ENCODE measurements at places on chromosomes 2 and 18.

- no peak for DNase-seq
Measured at GRCh38 chr2:1945819-1946218, 201.5 kb upstream of the PXDN start.

- peak; percentile 47 for DNase-seq
Measured at GRCh38 chr2:71530641-71531332, 77.4 kb downstream of the DYSF start.

GRCh38 chr2:18871430-18871829, 282.1 kb upstream of the NT5C1B start:
- DNase-seq = no peak

GRCh38 chr18:36464126-36464651, 166.7 kb downstream of the FHOD3 start:
- no peak for DNase-seq

DNA sequence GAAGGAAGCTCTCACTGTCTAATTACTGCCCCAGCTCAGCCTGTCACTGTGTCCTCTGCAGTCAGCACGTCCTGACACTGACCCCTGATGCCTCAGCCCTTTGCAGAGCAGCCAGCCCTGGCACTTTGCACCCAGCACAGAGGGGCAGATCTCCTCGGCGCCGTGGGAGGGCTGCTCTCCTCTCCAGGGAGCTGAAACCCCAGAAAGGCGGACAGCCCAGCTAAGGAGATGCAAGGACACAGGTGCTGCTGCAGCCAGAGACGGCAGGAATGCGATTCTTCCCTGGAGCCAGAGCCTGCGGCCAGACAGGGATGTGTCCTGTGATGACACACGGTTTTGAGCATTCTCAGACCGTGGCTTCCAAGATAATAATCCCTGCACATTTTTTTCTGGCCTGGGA, 34.5 kb upstream of the SIX3 start:
- DNase-seq = no peak

DNA sequence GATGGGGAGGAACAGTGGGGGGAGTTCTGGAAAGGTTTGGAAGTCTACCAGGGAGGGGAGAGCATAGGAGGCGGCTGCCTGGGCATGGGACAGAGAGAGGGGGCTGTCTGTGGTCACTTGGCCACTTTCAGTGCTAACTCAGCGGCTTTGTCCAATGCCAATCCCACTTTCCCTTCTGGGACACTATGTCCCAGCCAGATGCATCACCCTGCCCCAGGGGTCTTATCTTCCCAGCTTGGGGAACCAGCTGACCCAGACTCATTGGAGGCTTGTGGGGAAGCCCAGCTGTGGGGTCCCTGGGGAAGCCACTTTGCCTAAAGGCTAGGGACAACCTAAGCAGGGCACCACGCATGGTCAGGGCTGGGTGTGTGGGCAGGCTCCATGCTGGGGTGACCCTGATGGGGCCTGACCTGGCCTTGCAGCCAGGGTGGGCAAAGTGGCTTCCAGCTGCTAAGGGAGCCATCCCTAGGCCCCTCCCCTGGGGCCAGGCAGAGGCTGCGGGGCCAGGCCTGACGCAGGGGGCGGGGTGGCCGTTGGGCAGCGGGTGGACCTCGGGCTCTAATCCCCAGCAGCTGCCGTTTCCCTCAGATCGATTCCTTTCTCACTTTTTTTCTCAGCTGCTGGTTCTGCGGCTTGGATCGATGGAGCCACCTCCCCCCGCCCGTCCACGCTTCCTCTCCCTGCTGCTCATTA, 1.6 kb upstream of the ASIC4 start:
- DNase-seq = no peak

GRCh38 chr2:149645391-149645790, 57.8 kb upstream of the MMADHC start:
- DNase-seq = no peak

- DNase-seq = no peak
Measured at GRCh38 chr2:203824057-203824456, 43.5 kb upstream of the CTLA4 start.

GRCh38 chr2:223247136-223247535, 195.1 kb downstream of the KCNE4 start:
- DNase-seq = no peak

- no peak for DNase-seq
Measured at GRCh38 chr18:34866739-34867138, 156.6 kb downstream of the DTNA start.

DNA sequence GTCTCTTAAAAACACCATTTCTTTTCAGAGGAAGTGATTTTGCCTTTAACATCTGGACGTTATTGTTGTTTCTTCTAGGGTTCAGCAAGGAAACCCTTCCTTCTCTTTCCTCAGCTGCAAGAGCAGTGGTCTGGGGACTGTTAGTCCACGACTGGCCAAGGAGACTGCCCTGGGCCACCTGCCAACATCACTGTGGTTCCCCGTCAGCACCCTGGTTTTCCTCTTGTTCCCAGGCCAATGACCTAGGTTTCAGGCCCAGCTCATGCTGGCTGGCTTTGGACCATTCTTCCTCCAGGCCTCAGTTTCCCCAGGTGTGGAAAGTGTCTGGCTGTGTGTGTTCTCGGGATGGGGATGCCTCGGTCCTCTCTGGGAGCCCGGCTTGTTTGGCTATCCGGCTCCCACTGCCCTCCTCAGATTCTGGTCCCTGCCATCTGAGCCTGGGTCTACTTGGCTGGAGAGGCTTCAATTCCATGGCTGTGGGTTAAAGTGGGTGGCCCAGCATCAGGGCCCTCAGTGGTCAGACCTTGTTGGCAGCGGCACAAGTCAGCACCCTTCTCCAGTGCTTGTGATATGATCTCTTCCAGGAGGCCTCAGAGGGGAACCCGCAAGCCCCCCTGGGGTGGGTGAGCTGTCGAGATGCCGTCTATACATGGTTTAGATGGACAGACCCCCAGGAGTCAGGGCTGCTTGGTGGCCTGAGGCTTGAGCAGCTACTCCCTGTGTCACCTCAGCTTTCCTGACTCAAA, 234.3 kb upstream of the HS6ST1 start:
- no peak for DNase-seq

DNA sequence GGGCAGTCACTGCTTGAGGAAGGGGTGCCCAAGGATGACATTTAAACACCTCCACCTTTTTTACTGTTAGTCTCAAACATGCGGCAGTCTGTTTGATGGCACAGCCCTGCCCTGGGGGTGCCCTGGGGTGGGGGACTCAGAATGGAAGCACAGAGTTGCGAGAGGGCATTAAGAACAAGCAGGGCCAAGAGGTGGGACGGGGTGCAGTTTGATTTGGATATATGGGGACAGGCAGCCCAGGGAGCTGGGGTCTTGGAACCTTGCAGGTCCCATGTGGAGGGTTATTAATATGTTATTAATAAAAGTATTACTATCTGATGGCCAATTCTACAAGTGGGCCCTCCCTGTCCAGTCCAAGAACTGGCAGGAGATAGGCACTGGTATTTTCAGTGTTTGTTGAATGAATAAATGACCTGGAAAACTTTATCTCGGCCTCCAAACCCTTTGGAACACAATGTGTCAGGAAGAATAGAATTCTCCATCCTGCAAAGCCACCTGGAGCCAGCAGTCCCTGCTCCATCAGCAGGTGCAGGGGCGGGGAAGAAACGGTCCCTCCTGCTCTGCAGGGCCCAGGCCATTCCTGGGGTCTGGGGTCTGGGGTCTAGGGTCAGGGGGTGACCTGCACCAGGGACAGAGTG, 25.2 kb downstream of the SDC1 start:
- no peak for DNase-seq

- no peak for DNase-seq
Measured at GRCh38 chr2:112583497-112584133, 794 bp upstream of the CHCHD5 start.

- no peak for DNase-seq
Measured at GRCh38 chr2:202529389-202529788, 105.4 kb upstream of the FAM117B start.

DNA sequence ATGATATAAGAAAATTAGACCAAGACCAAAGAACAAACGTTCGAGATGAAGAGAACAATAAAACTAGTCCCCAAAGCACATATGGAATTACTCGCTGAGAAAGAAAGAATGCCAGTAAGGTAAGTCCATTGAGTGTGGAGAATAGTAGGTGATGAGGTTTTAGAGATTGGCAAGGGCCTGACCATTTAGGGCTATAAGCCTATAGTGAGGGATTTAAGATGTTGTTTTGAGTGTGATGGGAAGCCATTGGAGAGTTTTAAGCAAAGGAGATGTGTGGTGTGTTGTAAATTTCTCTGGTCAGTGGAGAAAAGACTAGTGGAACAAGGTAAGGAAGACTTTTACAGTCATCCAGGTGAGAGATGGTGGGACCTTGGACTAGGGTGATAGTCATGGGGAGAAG, 151.1 kb downstream of the MCFD2 start:
- no peak for DNase-seq

- no peak for DNase-seq
Measured at GRCh38 chr2:182077023-182077422, 91.4 kb downstream of the PPP1R1C start.

GRCh38 chr2:160432633-160433032, 61.0 kb downstream of the RBMS1 start:
- peak; percentile 20 for DNase-seq

DNA sequence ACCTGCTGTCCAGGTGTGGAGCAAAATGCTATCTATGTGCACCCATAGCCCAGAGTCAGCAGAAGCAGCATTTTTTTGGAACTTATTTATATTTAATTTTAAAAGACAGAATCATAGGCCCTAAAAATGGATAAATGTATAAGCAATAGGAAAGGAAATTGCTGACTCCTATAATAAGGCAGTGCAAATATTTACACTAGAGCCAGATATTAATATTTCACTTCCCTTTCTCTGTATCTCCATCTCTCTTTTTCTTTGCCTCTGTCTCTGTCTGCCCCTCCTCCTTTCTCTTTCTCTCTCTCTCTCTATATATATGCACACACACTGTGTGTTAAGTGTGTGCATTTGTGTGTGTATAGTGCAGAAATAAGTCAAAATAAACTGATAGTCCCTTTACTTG, 375.6 kb downstream of the SOX11 start:
- DNase-seq = no peak

DNA sequence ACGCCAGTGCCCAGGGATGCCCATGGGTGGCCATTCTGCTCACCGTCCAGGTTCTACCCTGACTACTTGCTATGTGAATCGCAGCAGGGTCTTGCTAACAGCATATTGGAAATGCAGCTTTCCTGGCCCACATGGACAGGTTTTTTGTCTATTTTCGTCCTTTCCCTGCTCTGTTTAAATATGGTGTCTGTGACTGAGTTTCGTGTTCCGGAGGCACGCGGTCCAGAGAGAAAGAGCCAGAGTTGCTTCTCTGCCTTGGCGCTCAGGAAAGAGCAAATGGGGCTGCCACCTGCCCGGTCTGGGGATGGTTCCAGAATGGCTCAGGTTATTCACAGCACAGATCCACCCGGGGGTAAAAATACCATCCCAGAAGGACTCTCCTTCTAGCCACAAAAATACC, 456.2 kb downstream of the BCL11A start:
- DNase-seq = no peak

GRCh38 chr2:234102112-234102511, 51.6 kb downstream of the SPP2 start:
- DNase-seq = peak; percentile 70

- DNase-seq = no peak
Measured at GRCh38 chr2:97763176-97763845, 49.9 kb downstream of the ZAP70 start.

DNA sequence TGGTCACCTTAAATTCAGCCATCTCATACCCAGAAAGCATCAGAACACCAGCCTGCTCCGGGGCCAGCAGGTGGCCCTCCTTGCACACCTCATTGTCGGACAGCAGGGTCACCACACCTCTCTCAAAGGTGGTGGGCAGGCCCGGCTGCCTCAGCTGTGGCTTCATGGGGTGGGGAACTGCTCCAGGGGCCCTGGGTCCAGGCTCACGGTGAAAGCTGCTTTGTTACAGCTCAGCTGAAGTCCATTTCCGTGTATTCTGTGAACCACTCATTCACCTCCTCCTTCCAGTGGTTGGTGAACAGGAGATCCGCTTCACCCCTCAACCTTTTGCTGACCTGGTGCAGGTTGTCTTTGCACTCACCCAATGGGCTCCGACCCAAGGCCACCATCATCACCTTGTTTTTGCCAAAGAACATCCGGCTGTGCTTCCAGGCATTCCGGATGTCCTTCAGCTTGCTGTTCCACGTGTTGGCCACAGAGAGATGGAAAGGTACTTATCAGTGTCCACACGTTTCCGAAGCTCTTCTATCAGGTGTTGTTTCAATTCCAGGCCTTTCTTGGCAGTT, 78.6 kb upstream of the LDLRAD4 start:
- peak; percentile 36 for DNase-seq

DNA sequence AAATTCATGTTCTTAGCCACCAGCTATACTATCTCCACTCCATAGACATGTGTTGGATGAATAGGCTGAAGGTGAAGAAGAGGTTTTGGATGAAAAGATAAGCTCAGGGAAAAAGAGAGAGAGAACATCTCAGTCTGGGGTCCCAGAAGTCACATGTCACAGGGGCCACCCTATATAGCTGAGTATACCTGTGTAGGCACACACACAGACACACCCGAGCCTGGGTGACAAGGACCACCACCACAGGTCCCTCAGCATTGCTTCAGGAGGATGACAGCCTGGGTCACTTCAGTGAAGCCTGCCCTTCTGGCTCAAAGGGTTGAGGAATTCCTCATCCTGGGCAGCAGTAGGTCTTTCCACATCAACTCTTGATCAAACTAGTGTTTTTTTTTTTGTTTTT, 56.2 kb downstream of the POLR1A start:
- DNase-seq = no peak

GRCh38 chr2:162629499-162629898, 209.1 kb downstream of the KCNH7 start:
- no peak for DNase-seq

GRCh38 chr2:99190548-99190947, 9.6 kb downstream of the MRPL30 start:
- no peak for DNase-seq

- no peak for DNase-seq
Measured at GRCh38 chr18:32459361-32460101, 11.2 kb downstream of the GAREM1 start.

- DNase-seq = no peak
Measured at GRCh38 chr2:33321876-33322483, 154.5 kb upstream of the RASGRP3 start.

DNA sequence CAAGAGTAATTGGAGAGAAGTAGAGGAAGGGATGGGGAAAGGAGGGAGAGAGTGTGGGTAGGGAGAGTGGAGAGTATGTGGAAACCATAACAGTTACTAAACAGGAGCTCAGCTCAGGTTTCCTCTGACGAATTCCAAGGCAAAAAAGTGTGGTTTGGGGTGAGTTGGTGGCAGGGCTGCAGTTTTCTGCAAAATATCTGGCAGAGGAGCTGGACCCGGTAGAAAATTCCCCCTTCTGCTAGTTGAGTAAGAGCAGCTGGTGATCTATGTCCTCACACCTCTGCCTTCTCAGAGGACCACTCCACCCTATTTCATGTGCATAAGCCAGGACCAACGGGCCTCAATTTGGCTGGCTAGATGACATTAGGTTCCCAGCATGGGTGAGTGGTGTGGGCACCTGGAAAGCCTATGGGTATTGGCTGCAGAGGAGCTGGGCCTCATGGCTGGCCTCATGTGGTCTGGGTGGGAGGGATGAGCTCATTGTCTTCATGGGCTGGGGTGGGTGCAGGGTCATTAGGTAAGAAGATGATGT, 13.2 kb downstream of the NRP2 start:
- no peak for DNase-seq

Data from SW480 (cell line).